HL-60 (cell line): ENCODE measurements at places on chromosomes 5 and 9.

- no peak for DNase-seq
Observed at GRCh38 chr5:109788596-109788995, 98.9 kb downstream of the MAN2A1 start.

DNA sequence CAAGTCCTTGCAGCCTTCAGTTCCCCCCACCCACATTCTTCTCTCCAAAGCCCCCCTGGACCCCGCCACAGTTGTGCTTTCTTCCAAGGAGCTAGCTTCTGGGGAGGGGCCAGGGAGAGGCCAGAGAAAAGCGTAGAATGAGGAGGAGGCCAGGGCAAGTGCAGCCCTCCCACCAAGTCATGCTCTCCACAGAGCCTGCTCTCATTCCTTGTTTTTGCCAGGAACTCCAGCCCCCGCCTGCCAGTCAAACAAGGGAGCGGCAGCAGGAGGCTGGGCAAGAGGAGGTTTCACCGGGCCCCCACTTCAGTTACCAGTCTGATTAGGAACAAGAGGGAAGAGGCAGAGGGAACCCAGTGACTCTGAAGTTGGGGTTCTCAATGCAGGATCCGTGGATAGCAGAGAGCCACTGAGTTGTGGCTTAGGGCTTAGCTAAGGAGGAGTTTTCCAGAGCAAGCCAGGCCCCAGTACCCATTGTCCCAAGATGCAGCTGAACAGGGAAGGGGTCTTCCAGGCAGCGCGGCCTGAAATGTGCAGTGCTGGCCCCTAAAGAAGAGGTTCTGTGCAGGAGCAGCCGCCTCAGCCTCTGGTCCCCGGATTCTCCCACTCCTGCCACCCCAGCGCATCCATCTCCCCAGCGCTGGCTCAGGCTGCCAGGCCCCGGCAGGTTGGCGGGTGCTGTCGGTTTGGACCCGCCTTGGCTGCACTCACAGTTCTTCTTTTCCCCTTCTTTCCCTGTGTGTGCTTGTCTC lies 120.6 kb downstream of the DAB2IP start:
- no peak for DNase-seq

- no peak for DNase-seq
Observed at GRCh38 chr9:100355561-100355960, 2.8 kb upstream of the TEX10 start.

GRCh38 chr5:134464988-134465815 lies 53.5 kb upstream of the CDKN2AIPNL start:
- DNase-seq = no peak

DNA sequence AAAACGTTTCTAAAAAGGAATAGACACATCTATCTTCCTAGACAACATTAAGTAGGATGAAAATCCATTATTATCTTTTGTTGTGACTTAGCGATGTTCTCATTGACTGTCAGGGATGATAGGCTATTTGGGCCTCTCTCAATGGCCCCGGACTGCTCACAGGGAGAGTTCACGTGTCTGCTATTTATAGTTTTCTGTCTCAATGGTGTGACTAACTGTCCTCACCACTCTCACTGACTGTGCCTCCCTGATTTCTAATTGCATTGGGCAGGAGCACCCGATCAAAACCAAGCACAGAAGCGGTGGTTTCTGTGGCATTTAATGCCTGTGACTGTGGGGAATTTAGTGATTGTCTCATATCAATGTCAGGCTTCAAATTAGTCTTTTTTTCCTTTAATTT lies 286.7 kb upstream of the KLF9 start:
- DNase-seq = no peak

GRCh38 chr5:150192462-150192861 lies 2.6 kb downstream of the SLC6A7 start:
- no peak for DNase-seq

DNA sequence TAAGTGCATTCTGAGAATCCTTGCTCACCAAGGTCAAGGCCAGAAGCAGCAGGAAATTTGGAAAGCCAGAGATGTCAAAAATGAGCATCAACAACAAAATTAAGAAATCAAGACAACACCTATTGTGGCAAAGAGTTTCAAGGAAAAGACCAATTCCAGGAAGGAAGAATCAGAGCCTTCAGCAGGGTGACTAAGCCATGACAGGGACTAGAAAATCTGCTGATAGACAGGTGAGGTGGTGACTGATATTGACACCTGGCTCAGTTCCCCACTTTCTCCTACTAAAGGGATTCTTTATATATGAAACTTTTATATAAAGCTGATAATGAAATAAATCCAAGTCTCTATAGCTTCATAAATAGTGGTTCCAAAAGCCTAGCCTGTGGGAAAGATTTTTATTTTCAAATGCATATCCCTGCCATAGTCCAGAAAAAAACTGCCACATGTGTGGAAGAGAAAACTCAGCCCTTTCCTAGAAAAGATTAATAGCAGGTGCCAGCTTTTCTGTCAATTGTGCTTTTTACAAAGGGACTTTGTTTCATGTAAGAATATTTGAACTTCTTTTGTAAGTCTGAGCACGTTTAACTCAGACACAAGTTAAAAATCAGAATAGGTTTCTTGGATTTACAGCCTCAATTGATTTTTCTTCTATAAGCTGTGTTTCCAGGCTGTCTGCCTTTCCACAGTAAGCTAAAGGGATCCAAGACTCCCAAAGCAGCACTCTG lies 81.1 kb upstream of the GRAMD2B start:
- DNase-seq = no peak

DNA sequence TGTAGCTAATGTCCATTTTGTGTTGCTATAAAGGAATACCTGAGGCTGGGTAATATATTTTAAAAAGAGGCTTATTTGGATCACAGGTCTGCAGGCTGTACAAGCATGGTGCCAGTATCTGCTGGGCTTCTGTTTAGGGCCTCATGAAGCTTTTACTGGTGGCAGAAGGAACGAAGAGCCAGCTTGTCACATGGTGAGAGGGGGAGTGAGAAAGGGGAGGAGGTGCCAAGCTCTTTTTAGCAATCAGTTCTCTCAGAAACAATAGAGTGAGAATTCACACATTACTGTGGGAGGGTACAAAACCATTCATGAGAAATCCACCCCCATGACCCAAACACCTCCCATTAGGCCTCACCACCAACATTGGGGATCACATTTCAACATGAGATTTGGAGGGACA lies 340.9 kb downstream of the RASEF start:
- DNase-seq = no peak

- no peak for DNase-seq
Observed at GRCh38 chr9:71479621-71480020, 288.7 kb downstream of the CEMIP2 start.

DNA sequence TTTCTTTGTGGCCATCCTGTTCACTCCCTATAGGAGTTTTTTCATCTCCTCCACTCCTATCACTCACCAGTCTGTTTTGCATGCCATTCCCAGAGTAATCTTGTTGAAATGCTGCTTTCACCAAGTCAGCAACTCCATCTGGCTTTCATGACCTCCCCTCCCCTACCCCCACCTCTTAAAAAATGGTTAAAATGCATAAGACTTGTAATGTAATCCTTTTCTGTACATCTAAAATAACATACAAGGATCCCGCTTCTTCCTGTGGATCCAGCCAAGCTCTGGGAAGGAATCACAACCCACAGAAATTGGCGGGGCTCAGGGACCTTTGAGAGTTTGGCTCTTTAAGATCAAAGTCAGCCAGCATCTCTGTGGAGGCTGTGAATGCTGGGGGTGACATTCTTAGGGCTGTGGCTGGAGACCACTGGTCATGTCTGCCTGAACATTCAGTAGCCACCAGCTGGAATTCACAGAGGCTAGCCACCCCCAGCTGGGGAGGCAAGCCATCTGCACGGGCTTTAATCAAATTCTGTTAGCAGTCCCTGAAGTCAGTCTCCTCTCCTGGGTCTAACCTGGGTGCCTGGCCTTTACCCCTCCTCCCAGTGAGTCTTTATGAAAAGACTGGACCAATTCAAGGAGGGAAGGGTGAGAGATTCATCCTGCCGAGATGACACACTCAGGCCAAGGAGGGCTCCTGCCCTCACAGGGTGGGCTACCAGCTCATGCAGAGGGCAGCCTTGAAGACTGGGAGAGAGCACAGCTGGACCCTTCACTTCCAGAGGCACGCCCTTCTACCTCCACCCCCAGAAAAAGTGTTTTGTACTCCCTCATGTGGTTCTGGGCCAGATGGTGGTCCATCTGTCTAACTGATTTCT lies 132.9 kb downstream of the LIFR start:
- DNase-seq = no peak

DNA sequence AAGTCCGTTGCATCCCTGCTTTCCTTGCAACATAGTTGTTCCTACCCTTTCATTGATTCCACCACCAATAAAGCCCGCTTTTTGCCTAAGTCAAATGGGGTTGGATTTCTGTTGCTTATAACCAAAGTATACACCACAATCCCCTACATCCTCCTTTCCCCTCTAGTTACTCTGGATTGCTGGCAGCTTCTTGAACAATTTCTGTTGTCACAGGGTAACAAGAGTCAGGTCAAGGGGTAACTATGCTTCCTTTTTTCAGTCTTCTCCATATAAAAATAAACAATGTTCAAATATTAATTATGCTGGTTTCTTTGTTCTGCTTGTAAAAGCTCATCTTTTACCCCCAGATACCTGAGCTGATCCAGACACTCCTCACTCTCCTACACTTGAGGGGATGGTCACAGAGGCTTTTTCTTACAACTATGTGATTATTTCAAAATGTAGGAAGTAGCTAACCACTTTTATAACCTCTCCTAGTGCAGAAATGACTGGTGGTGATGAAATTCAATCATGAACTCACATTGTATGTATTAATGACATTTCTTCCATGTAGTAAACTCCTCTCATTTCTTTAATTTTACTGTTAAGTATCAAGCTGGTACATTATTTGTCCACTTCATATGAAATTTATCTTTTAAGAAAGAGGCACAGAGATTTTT lies 136.5 kb downstream of the SNX18 start:
- peak; percentile 14 for DNase-seq

GRCh38 chr5:131533836-131534235 lies 101.2 kb downstream of the RAPGEF6 start:
- DNase-seq = no peak

GRCh38 chr9:132637351-132637750 lies 32.4 kb downstream of the DDX31 start:
- DNase-seq = no peak

- DNase-seq = no peak
Observed at GRCh38 chr9:13450723-13451122, 171.2 kb upstream of the MPDZ start.

- DNase-seq = no peak
Observed at GRCh38 chr5:149586708-149587318, 5.5 kb downstream of the ARHGEF37 start.

GRCh38 chr5:141834331-141834730 lies 43.9 kb downstream of the PCDH1 start:
- no peak for DNase-seq

GRCh38 chr5:151123897-151124751 lies 33.5 kb downstream of the ANXA6 start:
- no peak for DNase-seq

DNA sequence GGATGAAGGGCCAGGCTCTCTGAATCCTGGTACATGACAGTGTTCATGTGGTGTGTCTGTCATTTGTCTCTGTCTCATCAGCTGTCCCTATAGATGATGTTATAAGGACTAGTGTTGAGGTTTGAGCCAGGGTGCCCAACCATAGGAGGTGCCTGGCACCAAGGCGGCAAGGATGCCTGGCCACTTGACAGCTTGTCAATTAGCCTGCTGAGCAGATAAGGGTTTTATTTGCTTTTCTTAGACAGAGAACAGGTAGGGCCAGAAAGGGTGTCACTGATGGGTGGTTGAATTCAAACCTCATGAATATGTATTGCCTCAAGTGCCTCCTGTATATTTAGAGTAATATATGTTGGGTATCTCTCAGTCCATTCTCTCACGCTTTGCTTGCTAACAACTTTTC lies 30.1 kb upstream of the AUH start:
- no peak for DNase-seq

- DNase-seq = peak; percentile 74
Observed at GRCh38 chr9:101585740-101586139, 9.0 kb downstream of the PPP3R2 start.

- DNase-seq = no peak
Observed at GRCh38 chr5:5969942-5970483, 408.3 kb downstream of the MED10 start.

GRCh38 chr9:13082796-13083195 lies 196.7 kb downstream of the MPDZ start:
- DNase-seq = no peak

DNA sequence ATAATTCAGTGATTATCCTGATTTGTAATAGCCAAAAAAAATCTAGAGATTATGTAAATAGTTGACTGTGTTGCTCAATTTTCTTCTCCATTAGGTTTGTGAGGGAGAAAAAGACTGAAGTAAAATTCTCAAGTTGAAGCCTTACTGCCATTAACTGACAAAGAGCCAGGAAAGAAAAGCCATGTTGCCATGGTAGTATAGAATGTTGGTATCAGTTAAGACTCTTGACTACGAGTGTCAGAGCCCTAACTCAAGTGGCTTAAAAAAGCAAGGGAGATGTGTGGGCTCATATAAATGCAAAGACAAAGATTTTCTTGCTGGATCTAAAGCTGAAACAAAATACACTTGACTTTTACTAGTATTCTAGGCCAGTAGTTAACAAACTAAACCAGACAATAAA lies 571.7 kb downstream of the KCTD16 start:
- no peak for DNase-seq

DNA sequence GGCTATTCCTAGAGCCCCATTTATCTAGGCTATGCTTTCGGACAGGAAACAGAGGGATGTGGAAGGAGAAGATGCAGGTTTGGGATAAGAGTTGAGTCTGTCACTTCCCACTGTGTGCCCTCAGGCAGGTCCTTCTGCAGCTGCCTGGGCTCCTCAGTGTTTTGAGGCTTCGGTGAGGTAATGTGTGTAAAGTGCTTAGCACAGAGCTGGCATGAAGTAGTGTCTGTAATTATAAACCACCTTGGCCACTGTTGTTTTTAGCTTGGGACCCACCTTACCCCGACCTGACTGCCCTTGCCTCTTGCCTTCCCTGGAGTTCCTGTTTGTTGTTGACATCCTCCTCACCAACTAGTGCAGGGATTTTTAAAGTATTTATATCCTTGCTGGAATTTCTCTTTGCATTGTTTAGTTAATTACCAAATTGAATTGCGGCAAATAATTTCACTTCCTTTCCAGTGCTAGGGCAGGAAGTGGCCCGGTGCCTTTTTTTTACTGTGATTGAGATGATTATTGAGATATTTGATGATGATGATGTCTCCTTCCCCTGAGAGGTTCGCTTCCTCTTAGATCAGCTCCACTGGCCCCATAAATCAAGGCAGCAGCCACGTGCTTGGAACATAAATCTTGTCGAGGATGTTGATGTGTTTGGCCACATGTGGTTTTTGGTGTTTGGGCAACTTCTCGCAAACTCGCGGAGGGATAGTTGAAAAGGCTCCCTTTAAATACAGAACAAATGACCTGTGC lies 38.3 kb upstream of the DAB2IP start:
- DNase-seq = peak; percentile 47

- no peak for DNase-seq
Observed at GRCh38 chr9:34084562-34084961, 35.9 kb upstream of the UBAP2 start.

DNA sequence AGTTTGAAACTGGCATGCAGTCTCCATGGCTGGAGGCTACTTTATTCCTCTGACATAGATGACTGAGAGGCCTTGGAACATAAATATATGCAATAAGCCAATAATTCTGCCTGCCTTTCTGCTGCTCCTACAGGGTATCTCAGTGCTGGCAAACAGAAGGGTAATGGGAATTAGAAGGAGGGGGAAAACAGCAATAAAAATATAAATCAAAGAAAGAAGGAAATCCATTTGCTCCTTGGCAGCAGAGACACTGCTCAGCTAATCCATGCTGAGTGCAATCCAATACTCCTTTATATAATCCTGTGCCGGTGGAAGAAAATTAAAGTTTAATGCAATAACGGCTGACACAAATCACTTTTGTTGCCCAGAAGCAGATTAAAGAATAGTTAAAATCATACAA lies 478.9 kb downstream of the SPATA31D1 start:
- no peak for DNase-seq
